ENCODE measurements at places on chromosomes 7 and 10.

DNA sequence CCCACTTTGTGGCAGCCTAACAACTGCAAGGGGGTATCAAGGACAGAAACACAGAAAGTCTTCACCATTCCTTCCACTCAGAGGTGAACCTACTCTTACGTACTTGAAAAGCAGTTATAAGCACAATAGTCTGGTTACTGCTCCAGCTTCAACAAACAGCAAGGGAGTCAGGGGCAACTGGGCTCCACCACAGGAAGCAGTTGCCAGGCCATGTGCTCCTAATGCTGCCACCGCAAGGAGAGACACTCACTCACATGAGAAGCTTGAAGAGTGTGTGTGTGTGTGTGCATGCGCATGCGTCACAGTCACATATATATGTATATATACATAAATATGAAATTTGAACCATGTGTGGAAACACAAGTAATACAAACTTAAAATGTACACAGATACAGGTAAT lies 65.5 kb downstream of the GRB10 start:
- no peak for DNase-seq

- DNase-seq = no peak
Measured at GRCh38 chr10:78472551-78472890, 438.9 kb downstream of the RPS24 start.

DNA sequence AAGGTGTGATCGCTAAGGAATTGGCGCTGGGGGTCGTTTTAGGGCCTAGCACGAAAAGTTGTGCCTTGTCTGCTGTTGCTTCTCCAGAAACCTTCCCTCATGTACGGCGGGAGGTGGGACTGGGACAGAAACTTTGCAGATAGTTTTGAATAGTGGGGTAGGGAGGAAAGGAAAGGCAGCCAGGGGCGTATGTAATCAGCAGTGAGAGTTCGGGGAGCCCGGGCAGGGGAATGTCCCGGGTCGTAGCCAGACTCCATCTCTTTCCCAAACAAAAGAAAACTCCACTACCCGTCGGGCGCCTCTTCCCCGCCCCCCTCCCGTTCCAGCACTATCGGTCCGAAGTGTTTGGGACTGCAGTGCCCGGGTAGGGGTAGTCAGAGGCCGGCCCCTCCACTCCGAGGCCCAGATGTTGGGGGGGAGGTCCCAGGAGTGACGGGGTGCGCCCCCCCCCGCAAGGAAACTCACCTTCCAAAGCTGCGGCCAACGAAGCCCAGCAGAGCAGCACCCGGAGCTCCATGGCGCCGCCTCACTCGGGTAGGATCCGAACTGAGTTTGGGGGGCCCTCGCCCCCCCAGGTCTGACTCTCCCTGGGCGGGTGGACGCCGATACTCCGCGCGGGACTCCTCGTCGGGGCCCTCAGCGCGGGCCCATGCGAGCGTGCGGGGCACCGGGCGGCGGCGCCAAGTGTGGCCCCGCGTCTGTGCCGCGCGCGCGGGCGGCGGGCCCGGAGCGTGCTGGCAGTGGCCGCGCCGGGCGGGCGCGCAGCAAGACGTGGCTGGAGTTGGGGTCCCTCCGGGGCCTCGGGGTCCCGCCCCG lies 601 bp downstream of the EPHB4 start:
- DNase-seq = no peak

- no peak for DNase-seq
Measured at GRCh38 chr10:87670586-87670985, 10.9 kb downstream of the PAPSS2 start.

- DNase-seq = no peak
Measured at GRCh38 chr10:30057894-30058556, 1.4 kb downstream of the JCAD start.

- no peak for DNase-seq
Measured at GRCh38 chr7:16708511-16708910, 45.0 kb upstream of the TSPAN13 start.

DNA sequence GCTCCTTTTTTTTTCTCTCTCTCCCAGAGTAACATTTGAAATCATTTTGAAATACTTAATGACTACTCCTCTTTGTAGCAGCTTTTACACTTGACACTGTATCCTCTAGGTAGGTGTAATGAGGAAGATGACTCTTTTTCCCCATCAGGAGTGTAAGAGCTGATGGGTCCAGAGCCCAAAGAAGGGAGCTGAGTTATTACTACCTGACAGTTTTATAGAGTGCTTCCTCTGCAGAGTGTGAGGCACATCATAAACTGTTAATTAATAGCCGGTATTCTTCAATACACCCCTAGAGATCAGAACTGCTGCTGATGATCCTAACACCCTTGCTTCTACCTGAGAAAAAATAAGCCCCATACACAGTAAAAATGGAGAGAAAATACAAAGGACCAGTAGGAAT lies 279.8 kb upstream of the SEMA3A start:
- DNase-seq = no peak

DNA sequence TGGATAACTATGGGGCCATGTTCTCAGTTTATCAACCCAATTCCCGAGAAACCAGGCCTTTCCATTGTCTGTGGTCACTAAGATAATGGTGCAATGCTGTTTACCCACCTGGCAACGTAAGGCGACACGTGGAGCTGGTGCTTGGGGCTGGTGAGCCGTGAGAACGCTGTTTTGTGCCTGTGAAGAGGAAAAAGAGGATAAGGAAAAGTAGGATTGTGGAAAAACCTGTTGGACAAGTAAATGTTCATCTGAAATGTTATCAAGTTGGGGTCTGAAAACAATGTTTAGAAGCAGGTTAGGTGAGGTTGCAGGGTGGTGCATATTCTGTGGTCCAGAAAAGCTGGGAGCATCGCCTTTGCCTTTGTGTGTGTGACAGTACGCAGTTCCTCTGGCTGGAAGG lies 88.5 kb downstream of the PPP1R17 start:
- no peak for DNase-seq

DNA sequence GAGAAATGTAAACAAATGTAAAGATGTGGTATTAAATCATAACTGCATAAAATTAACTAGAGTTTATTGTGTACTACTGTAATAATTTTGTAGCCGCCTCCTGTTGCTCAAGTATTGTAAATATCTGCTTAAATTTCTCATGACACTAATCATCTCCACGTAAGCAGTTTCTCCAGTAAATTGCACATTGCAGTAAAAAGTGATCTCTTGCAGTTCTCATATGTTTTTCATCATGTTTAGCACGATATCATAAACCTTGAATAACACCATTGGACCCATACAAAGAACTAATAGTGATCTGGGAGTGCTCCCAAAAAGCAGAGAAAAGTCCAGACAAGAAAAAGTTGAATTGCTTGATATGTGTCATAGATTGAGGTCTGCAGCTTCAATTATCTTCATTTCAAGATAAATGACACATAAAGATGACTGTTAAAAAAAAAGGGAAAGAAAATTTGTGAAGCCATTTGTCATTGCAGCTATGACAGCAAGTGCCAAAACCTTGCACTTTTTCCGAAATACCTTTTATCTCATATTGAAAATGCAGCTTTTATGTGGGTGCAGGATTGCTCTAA lies 15.3 kb downstream of the LIPA start:
- DNase-seq = no peak

- no peak for DNase-seq
Measured at GRCh38 chr10:69854511-69855345, 53.0 kb downstream of the COL13A1 start.

- no peak for DNase-seq
Measured at GRCh38 chr7:7920481-7920880, 48.1 kb upstream of the GLCCI1 start.

DNA sequence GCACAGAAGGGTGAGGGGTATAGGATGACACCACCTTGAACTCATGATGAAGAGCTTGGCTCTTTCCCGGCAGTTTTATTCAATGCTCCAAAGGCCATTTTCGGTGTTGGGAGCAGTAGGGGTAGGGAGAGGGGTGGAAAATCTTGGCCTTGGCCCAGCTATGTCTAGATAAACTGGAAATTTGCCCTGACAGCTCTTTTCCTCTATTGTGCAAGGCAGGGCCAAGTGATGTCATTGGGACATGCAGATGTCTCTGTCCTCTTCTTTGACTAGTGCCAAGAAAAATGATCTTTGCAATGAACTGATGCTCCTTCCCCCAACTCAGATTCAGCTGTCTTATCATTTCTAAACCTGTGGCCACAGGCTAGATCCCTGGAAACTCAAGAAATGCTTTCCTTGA lies 27.7 kb upstream of the PRKCQ start:
- DNase-seq = no peak

GRCh38 chr7:104415700-104416099 lies 87.3 kb downstream of the LHFPL3 start:
- no peak for DNase-seq

- DNase-seq = no peak
Measured at GRCh38 chr10:103824281-103824680, 31.1 kb downstream of the SH3PXD2A start.

GRCh38 chr10:113137941-113138685 lies 188.1 kb downstream of the TCF7L2 start:
- no peak for DNase-seq

GRCh38 chr7:129037585-129037984 lies 17.3 kb downstream of the TNPO3 start:
- DNase-seq = no peak

GRCh38 chr10:62613424-62613823 lies 191.1 kb upstream of the ADO start:
- DNase-seq = no peak

- DNase-seq = no peak
Measured at GRCh38 chr7:159130820-159131219, 13.8 kb downstream of the VIPR2 start.

- no peak for DNase-seq
Measured at GRCh38 chr7:32515890-32516550, 20.7 kb downstream of the AVL9 start.

- DNase-seq = no peak
Measured at GRCh38 chr10:104299031-104299904, 30.3 kb downstream of the GSTO2 start.

- no peak for DNase-seq
Measured at GRCh38 chr7:124914298-124914697, 15.3 kb downstream of the POT1 start.

- DNase-seq = no peak
Measured at GRCh38 chr10:43824934-43825333, 176.3 kb upstream of the ZNF32 start.

GRCh38 chr10:34224639-34225038 lies 590.5 kb downstream of the PARD3 start:
- DNase-seq = no peak

- no peak for DNase-seq
Measured at GRCh38 chr7:117630501-117630900, 150.7 kb downstream of the CFTR start.

All from activated CD8-positive, alpha-beta memory T cell treated with anti-CD3 and anti-CD28 coated beads, Interleukin-2, amount 50 U/mL, for 4 hours (primary cell).